ENCODE measurements at places on chromosomes 2 and 18.

DNA sequence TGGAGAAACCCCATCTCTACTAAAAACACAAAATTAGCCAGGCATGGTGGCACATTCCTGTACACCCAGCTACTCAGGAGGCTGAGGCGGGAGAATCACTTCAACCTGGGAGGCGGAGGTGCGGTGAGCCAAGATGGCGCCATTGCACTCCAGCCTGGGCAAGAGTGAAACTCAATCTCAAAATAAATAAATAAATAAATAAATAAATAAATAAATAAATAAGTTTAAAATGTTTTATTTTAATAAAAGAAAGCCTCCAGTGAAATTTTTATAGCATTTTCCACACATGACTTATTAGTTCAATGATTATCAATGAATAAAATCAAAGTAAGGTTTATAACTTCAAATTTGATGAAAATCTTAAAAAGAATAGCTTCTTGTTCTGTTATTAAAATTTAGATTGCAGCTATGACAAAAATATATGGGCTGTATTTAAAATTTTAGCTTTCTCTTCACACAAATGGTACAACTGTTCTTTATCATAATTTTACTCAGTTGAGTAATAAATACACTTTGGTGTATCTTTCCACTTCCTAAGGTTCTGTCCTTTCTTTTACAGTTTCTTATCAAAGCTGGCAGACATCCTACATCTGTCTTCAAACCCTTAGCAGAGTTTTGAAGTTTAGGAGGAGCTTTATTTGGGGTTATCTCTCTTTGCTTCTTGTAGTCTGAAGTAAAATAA lies 78.4 kb upstream of the ZSWIM2 start:
- DNase-seq = no peak

- no peak for DNase-seq
Observed at GRCh38 chr2:54081574-54081973, 33.8 kb upstream of the ACYP2 start.

DNA sequence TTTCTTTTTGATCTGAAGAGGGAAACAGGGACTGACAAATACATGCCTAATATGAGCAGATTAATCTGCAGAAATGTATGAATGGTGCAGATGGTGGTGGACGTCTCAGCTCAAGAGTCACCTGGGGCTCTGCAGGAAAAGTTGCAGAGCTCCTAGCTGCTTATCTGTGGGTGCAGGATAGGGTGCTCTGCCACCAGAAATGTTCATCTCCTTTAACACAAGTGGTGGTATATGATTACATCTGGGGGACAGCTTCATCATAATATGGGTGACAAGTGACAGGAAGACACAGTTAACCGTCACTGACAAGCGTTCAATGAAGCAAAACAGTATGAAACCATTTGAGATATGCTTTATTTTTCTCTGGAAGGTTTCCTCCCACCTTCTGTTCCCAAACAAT lies 121.2 kb upstream of the LINC00305 start:
- no peak for DNase-seq

DNA sequence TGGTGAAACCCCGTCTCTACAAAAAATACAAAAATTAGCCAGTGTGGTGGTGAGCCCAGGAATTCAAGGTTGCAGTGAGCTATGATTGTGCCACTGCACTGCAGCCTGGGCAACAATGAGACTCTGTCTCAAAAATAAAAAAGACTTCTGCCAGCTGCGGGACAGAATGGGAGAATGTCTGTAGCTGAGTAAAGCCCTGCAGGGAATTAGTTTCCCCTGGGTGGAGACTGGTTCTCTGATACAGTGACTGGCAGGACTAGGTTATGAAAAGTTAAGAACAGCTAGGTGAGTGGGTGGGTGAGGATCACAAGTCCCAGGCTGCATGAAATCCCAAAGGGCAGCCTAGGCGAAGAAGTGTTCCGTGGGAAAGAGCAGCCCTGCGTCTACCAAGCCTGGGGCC lies 13.8 kb upstream of the CATIP start:
- DNase-seq = no peak

GRCh38 chr2:157443795-157444640 lies at the start of gene CYTIP:
TSS of gene CYTIP (minus strand) at chr2:157444089. CDS start at chr2:157444020, 69 bp downstream.
- peak; percentile 52 for DNase-seq

DNA sequence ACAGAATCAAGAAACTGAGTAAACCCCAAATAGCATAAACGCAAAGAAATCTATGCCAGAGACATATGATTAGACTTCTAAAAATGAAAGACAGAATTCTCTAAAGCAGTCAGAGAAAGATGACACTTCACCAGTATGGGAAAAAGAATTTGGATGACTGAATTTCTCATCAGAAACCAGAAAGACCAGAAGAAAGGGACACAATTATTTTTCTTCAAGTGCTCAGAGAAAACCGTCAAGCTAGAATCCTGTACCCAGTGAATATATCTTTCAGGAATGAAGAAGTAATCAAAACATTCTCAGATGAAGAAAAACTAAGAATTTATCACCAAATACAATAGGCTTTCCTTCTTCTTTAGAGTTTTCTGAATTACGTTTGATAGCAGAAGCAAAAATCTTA lies 14.2 kb upstream of the ESPNL start:
- DNase-seq = no peak

DNA sequence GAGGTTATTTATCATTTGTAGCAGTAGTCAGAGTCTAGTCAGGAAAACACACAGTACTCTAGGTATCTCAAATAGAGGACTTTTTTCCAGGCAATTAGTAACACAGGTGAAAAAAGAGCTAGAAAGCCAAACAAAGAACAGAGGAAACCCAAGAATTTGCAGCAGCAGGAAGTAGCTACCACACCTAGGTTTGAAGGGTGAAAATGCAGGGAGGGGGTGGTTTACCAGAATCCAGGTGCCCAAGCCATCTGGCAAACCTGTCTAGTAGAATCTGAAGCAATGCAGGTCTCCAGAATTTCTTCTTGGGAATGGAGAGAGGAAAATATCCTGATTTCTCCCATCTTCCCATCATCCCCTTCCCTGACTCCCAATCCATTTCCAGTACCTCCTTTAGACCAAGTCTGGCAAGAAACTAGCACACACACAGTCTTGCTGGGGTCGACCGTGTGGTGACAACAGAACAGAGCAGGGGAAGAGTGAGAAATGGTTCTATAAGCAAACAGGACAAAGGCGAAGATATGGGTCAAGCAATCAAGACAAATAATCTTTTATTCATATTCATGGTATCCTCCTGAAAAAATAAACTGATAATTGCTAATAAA lies 231.9 kb upstream of the MMADHC start:
- no peak for DNase-seq

DNA sequence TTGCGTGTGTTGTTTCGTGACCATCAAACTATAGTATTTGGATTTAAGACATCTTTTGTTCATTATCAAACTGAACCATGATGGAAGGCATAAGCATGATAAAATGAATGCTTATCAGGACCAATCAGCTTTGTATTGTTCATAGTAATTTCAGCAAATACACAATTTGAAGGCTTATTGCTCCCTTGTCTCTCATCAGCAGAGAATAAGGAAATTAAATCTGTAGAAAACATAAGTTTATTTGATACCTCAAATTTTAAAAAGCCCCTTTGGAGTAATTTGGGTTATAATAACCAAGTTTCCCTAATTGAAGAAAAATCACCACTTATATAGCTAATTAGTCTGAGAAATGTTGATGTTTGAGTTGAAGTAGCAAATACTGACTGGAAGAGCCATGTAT lies 705.7 kb downstream of the NUP35 start:
- DNase-seq = no peak

DNA sequence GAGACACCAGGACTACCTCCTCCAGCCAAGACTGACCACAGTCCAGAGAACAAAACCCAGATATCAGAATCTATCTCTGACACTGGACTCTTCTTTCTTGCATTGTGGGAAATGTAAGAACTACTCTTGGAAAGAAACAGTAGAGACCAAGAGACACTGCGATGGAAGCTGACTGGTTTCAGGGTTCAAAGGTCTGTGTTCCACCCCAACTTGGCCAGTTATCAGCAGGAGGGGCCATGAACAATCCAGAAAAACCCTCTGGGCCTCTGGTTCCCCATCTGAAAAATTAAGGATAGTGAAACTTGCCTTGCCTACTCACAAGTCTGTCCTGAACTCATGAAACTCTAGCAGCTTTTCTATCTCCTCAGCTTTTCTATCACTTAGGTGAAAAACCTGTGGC lies 166.5 kb downstream of the SUCLG1 start:
- no peak for DNase-seq

GRCh38 chr2:234761910-234762309 lies 189.9 kb upstream of the SH3BP4 start:
- DNase-seq = no peak

- no peak for DNase-seq
Observed at GRCh38 chr2:239273280-239274234, 127.3 kb downstream of the HDAC4 start.

GRCh38 chr2:455015-455705 lies 167.3 kb upstream of the ALKAL2 start:
- DNase-seq = no peak

DNA sequence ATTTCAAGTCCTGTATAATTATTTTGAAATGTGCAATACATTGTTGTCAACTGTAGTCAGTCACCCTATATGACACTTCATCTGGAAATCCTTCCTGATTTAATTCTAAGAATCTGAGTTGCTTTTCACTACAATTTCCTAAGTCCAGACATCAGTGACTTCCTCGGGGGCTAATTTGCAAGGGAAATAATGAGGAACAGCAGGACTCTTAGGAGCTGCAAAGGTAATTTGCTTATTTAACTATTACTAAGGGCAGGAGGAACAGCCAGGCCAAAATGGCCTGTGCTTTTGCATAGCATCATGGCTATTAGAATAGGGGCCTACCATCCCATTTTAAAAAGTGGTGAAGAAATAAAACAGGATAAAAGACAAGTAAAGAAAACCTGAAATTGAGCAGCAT lies 178.8 kb downstream of the MC4R start:
- DNase-seq = no peak

- DNase-seq = no peak
Observed at GRCh38 chr2:166805753-166806152, 82.5 kb upstream of the XIRP2 start.

- no peak for DNase-seq
Observed at GRCh38 chr2:227324642-227324994, 433 bp upstream of the MFF start.

GRCh38 chr2:151757861-151758260 lies 23.6 kb upstream of the NEB start:
- DNase-seq = no peak

GRCh38 chr2:64143169-64144056 lies 807 bp downstream of the PELI1 start:
- DNase-seq = peak; percentile 62

- peak; percentile 58 for DNase-seq
Observed at GRCh38 chr18:10343778-10344177, 110.7 kb upstream of the APCDD1 start.

DNA sequence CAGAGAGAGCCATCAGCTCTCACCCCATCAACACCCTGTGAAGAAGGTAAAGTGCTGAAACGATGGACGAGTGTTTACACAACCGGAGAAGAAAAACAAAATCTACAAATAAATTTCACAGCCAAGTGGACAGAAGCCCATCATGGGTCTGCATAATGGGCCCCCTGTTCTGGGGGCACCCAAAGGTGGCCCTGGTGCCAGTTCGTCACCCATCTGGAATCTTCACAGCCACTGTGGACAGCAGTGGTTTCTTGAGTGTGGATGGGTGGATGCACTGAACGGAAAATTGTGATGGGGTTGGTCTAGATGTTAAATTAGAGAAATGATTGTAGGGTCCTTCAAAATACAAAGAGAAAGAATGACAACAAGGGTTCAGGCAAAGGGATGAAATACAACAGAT lies 38.8 kb downstream of the ANKMY1 start:
- DNase-seq = no peak

DNA sequence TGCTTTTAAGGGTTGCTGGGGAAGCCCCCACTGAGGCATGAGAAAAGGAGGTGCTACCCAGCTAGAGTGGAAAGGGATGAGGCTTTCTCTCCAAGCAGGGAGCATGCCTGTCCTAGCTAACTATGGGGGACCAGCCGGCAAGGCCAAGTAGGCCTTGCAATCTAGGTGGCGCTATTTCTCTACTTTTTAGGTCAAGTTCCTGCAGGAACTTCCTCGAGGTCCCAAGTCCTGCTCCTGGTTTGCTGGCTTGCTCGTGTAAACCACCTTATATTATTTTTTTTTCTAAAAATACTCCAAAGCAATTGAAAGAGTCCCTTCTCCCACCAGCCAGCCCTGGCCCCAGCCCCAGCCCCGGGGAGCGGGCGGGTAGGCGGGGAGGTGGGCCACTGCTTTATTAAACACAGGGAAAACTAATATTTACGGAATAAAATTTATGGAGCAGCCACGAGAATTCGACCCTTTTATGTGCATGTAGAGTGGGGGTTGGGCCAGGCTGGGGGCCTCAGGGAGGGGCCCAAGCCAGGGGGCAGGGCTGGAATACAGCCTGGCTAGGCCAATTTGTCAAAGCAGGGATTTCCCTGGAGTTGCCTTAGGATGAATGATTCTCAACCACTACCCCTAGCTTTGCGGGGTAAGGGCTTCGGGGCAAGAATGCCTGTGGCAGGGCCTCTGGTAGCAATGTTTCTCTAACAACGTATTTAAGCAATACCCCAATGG lies 12.8 kb upstream of the IHH start:
- no peak for DNase-seq

DNA sequence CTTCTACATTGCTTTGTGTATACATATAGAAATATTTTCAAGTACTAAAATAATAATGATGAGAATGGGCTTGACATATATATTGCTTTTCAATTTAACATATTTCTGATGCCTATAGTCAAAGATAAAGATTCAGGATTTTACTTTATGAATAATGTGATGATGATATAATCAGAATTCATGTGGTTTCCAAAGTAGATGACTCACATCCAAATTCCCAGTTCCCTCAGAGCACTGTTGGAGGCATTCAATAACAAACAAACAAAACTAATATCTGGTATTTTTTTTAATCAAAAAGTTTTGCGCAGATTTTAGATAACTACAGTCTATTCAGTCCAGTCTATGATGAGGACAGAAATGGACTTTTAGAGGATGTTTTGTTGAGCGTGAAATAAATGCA lies 2094.5 kb upstream of the CELF4 start:
- DNase-seq = no peak

DNA sequence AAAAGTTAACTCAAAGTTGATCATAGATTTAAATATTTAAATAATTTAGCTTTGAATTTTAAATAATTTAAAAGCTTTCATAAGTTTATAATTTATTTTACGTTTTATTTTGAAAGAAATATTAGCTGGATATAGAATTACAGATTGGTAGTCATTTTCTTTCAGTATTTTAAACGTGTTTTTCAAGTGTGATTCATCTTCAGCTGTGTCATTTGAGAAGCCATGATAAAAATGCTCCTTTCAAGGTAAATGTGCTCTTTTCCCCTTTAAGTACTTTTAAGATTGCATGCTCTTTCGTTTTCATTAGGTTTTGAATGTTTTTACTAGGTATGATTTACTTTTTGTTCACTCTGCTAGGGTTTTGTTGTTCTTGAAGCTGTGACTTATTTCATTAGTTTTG lies 116.8 kb upstream of the FIGN start:
- DNase-seq = no peak

DNA sequence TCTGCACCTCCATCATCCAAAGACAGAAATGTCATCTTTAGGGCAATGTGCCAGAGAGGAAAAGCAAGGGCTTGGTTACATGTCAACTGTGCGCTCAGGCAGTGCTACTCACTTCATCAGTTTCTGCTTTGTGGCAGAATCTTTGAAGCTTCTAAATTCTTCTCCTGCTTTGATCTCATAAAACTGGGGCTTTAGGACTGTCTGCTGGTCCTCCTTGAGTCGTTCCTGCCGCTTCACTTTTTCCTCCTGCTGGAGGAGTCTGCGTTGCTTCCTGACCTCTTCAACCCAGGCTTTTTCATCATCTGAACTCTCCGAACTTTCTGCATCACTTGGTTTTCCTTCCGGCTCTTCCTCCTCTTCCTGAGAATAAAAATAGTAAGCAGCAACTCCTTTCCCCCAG lies 100.8 kb downstream of the NOL10 start:
- no peak for DNase-seq

Data from putamen (tissue), 1 donor.